ENCODE measurements at places on chromosomes 2 and 18.

GRCh38 chr2:172109988-172110811 lies 7.5 kb upstream of the DLX2 start:
- DNase-seq: no peak

DNA sequence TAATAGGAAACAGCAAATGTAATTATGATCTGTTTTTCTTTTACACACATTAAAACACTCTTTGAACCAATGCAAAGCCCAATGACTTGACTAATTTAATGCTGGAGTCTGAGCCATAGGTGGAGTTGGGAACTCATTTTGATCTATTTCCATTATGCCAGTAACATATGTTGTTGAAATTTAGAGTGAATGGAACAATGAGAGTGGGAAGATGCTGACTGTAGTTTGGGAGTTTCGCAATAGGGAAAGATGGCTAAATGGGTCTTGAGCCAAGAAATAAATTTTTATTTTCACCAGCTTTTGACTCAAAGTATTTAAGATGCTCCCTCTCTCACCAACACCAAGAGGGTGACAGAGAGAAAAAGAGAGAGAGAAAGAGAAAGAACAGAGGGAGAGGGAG lies 246.7 kb downstream of the DLGAP1 start:
- no peak for DNase-seq

- DNase-seq: no peak
These were observed 484 bp downstream of the APCDD1 start for GRCh38 chr18:10454681-10455557.

DNA sequence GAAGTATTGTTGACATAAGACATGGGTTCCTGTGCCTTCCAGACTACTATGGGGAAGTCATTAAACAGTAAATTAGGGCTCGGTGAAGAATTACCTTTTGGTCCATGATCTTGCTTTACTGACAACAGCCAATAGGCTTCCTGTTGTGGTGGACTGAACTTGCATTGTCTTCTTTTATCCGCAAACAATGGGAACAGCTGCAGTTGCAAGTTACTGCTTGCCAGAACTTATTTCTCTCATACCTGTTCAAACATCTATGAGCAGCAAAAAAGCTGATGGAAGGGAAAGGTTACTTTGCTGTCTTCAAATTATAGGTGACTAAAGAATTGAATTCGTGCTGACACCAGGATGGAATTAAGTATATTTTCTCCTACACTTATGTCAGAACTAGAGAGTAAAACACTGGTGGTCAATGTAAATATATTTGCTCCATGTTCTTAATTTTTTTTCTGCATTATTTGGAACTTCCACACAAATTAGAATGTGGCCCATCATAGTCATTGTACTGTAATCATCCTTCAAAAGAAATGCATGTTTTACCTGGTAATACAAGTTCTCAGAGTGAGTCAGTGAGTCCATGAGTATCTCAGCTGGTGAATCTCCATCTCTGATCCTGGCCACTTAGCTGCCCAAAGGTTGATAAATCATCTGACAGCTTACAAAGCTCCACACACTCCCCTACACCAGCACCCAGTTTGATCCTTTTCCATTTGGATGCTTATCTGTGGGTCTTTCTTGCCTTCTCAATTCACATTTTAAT lies 37.3 kb upstream of the RNF152 start:
- peak; percentile 23 for DNase-seq

- DNase-seq: no peak
These were observed 164.8 kb downstream of the METTL4 start for GRCh38 chr18:2406544-2406943.

DNA sequence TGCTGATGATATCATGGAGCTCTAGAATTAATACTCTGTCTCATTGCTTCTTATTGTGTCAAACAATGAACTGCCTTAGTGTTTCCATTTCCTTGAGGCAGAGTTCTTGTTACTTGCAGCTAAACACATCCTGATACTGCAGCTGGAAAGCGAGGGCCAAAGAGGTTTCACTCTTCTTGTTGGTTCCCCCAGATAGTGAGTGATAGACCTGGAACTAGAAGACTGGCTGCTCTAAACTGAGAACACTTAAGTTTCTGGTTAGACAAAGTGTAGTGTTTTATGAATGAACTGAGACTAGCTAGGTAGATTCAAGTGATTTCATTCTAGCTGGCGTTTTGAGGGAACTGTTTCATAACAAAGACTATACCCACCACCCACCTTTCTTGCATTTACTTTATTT lies 321.7 kb downstream of the TXNL1 start:
- no peak for DNase-seq

DNA sequence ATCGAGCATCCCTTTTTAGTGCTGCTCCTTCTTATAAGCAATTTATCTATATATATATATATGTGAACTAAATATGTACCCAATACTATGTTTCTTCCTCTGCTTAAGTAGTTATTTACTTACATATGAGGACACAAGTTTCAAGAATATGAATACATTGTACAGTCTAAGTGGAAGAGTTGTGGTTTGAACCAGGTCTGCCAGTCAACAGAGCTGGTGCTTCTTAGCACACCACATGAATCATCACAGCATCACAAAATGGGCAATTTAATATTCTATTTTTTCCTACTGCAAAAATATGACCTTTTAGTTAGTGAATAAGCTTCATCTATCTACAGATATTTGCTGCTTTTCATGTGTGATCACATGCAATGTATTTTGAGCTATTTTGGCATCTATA lies 64.4 kb upstream of the SPAG16 start:
- no peak for DNase-seq

DNA sequence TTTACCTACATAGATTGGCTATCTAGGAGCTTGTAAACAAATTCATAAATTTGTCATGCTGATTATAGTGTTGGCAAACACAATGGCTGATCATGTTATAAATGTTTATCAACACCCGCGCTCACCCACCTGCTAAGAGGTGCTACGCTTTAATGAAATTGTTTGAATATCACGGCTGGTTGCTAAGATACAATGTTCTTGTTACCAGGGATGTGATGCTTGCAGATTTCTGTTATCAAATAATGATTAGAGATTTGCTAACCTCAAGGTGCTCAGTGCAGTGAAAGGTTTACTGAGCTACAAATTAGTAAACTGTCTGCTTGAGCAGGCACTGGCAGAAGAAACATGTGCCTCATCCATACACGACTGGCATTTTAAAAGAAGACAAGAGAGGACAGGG lies 160.0 kb upstream of the ZEB2 start:
- no peak for DNase-seq
